DMS79 (cell line): ENCODE measurements at places on chromosomes 13 and 19.

GRCh38 chr19:12187625-12188024 lies 24.7 kb downstream of the ZNF136 start:
- no peak for DNase-seq

DNA sequence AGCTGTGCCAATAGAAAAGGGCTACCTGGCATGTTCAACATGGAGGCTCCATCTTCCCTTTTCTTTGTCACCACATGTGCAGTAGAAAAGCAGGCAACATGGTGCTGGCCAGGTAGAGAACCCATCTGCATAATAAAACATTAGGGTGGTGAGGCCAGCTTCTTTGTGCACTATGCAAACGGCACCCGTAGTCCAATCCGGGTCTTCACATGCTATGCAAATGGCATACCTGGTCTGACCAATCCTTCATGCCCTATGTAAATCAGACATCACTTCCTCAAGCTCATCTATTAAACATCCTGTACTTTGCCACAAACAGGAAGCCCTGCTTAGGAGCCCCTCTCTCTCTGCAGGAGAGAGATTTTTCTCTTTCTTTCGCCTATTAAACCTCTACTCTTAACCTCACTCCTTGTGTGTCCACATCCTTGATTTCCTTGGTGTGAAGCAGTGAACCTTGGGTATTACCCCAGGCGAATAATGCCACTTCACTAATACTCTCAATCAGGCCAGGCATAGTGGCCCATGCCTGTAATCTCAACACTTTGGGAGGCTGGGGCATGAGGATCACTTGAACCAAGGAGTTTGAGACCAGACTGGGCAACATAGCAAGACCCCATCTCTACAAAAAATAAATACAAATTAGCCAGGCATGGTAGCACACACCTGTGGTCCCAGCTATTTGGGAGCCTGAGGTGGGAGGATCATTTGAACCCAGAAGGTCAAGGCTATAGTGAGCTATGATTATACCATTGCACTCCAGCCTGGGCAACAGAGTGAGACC lies 111.3 kb upstream of the MRI1 start:
- no peak for DNase-seq

GRCh38 chr13:27971776-27972477 lies 2.8 kb upstream of the CDX2 start:
- no peak for DNase-seq

GRCh38 chr13:78977311-78977710 lies 318.4 kb upstream of the OBI1 start:
- DNase-seq, result no peak

DNA sequence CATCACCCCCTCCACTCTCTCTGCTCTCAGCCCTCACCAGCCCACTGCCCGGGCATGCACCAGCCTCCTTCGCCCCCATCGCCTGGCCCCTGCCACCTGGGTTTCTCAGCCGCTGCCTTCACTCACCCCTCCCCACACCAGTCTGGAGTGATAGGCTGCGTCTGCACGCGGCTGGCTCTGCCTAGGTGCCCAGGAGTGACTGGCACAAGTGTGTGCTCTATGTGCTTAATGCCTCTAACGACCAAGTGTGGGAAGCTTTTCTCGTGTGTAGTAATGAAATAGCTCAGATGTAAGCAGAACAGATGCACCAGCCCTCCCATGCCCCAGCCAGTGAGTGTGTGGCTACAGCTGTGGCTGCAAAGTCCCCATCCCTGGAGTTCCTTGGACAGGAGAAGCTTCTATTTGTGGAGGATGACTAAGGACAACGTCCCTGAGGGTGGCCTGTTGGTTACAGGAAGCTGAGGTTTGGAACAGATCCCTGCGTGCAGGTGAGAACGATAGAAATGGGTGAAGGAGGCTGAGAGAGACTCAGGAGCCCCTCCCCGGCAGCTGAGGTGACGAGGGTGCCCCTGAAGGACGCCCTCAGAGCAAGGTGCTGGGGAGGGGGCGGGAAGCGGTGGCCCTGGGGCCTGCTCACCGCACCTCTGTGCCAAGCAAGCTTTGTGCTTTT lies 35.6 kb downstream of the ATP11A start:
- DNase-seq, result peak; percentile 91

DNA sequence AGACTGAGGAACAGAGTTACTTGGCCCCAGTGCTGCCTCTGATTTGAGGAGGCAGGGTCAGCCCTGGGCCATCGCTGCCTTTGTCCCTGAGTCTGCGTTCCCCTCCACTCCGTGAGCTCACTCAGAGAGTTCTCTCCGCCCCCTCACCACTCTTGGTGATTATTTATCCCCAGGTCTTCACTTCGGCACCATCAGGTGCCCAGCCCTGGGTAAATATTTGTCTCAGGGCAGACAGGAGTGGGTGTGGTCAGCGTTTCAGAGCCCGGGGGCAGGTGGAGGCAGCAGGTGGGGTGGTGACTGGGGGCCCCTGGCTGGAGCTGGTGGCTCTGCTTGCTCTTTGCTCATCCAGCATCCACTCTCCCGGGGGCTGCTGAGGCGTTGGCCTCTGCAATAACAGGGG lies 20.6 kb downstream of the PPP1R37 start:
- peak; percentile 57 for DNase-seq

GRCh38 chr13:37505531-37505930 lies 93.0 kb downstream of the POSTN start:
- DNase-seq, result no peak

DNA sequence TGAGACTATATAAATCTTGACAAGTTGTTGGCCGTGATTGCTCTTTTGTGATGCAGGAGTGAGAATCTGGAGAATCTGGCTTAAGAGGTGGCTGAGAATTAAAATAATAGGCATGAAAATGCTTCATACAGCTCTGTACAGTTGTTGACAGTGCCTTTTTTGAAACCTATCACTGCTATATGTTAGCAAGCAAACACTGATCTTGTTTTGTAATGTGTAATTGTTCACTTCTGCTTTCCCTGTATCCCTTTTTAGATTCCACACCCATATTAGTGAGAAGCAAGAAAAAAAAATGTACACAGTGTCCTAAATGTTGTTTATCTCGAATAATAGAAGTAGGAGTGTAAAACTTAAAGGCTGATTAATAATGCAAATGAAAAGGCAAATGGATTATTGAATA lies 31.1 kb downstream of the ITM2B start:
- no peak for DNase-seq

DNA sequence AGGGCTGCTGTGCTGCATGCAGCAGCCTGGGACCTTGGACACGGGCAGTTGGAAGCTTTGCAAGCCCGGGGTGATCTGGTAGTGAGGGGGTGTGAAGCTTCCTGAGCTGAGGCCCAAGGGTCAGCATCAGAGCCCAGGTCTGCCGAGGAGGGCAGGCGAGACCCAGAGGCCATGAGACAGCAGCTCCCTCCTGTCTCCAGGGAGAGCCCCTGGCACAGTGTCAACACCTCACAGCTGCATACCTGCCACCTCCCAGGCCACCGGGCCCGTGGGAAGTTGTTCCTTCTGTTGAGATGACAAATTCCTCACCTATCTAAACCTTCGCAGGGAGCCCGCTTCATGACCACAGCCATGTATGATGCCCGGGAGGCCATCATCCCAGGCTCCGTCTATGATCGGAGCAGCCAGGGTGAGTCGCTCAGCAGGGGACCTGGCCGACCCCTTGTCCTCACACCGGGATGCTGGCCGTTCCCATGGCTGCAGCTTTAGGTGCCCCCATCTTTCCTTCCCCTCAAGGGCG lies 32.1 kb downstream of the CERS1 start:
- DNase-seq, result no peak

- no peak for DNase-seq
These were observed 34.3 kb downstream of the RASA3 start for GRCh38 chr13:114097893-114098688.

DNA sequence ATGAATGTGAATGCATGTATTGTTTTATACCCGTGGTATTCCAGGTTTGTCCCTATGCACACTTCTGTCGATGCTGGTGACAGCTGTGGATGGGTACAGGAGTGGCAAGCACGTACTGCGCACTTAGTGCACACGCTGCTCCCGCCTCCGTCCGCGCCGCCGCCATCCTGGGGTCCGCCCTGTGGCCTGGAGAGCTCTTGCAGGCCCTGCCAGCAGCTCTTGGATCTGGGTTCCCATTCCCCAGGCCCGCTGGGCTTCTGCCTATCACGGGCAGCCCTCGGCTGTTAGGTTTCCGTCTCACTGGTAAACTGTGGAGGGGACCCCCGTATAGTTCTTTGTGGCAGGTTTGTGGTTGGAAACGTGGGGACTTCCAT lies 4.0 kb downstream of the GNA11 start:
- DNase-seq, result no peak

- DNase-seq, result no peak
These were observed 4.5 kb upstream of the LAIR1 start for GRCh38 chr19:54369082-54369687.

DNA sequence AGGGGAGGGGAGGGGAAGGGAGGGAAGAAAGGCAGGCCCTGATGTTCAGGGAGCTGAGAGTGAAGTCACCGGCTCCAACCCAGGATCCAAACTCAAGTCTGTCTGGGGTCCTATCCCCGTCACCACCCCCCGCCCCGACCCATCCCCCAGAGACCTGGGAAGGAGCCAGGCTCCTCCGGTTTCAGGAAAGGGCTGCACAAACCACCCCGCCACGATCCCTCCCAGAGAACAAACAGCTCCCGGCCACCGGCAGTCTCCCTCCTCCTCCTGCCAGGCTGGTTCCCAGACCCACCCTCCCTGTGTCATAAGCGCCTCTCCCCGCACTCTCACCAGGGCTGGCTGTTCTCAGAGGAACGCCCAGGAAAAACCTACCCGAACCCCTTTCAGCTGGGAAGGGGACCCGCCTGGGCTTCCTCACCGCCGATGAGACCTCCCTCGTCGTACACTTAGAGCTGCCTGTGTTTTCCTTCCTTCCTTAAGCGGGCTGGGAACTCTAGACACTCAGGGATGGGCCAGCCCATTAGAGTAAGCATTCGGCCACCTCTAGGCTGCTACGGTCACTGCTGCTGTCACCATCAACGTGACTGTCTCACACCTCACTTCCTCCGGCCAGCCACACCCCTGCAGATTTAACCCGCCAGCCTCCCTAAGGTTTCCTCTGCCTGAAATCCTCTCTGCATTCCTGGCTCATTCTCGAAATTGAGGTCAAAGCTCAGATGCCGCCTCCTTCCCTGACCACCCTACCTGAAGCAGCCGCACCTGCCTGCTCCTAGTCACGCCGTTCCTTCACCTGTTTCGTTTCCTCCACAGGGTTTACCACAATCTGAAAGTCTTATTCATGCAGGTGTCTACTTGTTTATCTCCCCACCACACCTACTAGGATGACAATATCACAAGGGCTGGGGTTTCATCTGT lies 6.3 kb upstream of the RDH13 start:
- DNase-seq, result no peak

- DNase-seq, result no peak
These were observed 260.8 kb downstream of the DNAJC15 start for GRCh38 chr13:43284162-43284561.

GRCh38 chr13:46759846-46760245 lies 37.1 kb downstream of the ESD start:
- no peak for DNase-seq

- no peak for DNase-seq
These were observed 18.0 kb upstream of the ZNF723 start for GRCh38 chr19:22814124-22814523.

DNA sequence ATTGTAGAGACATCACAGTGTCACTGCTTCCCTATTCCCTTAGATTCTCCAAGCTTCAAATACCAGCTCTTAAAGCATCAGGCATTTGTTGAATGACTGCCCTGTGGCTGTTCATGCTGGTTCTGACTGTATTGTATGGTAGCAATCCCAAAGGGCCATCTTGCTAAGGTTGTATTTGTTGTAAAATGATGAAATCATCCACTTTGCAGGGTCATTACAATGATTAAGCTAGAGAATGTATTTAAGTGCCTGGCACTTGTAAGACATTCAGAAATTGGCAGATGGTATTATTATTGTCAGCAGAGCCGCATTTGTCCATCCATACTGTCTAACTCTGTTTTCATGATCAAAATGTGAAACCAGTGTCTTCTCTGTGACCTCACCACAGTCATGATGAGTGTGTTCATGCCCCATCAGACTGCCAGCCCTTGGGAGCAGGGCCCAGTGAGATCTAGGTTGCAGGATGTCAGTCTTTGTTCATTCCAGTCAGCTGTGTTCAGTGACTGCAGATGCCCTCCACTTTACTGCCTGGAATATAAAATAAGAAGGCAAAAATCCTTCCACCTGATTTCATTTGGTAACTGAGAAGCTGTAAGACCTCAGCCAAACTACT lies 86.1 kb downstream of the DHRS12 start:
- DNase-seq, result no peak

DNA sequence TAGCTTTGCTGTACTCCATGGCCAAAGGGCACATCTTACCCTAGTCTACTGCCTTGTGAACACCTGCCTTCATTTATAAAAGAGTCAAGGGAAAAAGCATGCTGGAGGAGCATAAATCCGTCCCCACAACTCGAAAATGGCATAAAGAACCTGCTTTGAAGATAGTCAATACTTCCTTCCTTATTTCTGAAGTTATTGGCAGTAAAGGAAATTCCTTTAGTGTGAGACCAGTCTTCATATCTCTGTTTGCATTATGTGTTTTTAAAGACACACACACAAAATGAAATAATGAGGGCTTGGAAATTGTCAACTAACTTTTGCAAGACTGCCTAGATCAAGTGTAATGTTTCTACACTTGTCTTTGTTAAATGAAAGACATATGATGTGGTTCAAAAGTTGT lies 408.4 kb downstream of the SPRY2 start:
- DNase-seq, result no peak

DNA sequence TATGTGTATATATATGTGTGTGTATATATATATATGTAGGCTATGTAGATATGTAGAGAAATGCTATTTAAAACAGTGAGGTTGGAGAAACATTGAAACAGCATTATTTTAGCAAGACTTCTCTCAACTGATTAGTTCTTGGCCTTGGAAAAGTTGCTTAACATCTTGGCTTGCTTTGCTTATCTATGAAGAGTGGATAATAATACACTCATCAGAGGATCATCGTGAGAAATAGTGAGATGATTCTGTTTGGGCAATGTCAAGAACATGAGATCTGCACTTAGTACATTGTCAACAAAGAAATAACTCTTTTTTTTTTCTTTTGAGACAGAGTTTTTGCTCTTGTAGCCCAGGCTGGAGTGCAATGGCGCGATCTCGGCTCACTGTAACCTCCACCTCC lies 128.3 kb downstream of the KLF5 start:
- no peak for DNase-seq

- no peak for DNase-seq
These were observed 47.4 kb downstream of the STOML3 start for GRCh38 chr13:38943231-38943630.

DNA sequence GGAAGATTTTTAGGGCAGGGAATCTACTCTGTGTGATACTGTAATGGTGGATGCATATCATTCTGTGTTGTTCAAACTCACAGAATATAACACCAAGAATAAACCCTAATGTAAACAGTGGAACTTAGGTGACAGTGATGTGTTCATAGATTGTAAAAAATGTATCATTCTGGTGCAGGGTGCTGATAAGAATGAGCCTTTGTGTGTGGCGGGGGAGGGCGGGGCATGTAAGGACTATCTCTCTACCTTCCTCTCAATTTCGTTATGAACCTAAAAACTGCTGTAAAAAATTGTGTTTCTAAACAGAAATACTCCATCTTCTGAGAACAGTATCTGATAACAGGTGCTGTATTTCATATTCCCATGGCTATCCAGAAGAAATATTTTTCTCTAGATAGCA lies 35.6 kb downstream of the TNFRSF19 start:
- DNase-seq, result no peak

GRCh38 chr13:77349365-77349764 lies 22.5 kb upstream of the MYCBP2 start:
- no peak for DNase-seq

GRCh38 chr13:108835083-108835482 lies 205.7 kb downstream of the MYO16 start:
- no peak for DNase-seq

- peak; percentile 32 for DNase-seq
These were observed 171.1 kb downstream of the STK24 start for GRCh38 chr13:98405690-98406344.

- no peak for DNase-seq
These were observed 17.7 kb downstream of the SGTA start for GRCh38 chr19:2765376-2765775.
